IMR-90 (cell line): ENCODE measurements at places on chromosomes 5 and 9. TPM values are rescaled to one million over a fixed set of nuclear protein-coding genes. Genes with fewer than 3 reads are reported as not detected.
A peak's percentile ranks its signal among the peaks of the same experiment; 100 is the strongest.

DNA sequence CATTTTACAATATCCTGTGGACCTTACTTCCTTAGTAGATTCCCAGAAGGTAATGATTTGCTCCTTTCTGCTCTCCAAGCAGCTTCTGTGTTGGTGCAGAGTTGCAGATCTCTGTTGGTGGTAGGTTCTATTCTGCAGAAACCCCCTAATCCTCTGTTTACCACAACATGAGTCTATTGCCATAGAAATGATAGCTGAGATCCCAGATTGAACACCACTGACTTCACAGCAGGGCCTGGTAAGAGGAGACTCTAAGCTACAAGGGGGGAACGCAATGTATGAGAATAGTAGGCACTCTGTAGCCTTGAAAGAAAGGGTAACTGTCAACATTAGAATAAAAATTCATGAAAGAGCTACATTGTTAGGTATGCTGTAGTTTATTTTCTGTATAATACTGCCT, 59.5 kb downstream of the MUSK start:
- DNase-seq, result no peak

The ISL1 gene
- total RNA-seq, result under 0.01 TPM in 1 of 2 replicates, not detected in the other

DNA sequence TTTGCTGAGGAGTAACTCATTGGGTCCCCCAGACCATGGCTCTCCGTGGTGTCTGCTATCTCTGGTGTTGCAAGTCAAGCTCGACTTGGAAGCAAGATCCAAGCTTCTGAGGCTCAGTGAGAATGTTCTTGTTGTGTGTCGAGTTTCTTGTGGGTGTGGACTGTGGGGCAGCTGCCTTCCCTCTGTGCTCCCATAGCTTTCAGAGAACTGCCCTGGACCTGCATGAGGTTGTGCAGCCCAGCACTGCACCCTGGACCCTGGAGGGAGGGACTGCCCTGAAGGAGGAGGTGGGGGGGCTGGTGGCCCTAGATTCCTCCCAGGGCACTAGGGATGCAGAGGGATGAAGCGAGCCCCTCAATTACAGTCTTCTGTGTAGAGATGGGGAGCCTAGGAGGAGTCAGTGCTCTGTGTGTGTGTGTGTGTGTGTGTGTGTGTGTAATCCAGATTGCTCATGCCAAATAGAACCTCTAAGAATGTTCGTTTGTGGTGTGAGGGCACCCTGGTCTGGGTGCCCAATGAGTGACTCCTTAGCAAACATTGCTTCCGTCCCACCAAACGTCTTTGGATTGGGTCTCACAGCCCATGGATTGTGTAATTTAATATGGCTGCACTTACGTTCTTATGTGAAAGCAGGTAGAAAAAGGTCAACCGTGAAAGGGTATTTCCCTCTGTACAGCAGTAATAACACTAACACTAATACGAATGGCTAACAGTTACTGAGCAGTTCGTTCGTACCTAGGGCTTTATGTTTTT, 143.3 kb upstream of the LMX1B start:
- no peak for DNase-seq

- DNase-seq, result no peak
Measured at GRCh38 chr5:88613051-88613450, 269.9 kb downstream of the MEF2C start.

DNA sequence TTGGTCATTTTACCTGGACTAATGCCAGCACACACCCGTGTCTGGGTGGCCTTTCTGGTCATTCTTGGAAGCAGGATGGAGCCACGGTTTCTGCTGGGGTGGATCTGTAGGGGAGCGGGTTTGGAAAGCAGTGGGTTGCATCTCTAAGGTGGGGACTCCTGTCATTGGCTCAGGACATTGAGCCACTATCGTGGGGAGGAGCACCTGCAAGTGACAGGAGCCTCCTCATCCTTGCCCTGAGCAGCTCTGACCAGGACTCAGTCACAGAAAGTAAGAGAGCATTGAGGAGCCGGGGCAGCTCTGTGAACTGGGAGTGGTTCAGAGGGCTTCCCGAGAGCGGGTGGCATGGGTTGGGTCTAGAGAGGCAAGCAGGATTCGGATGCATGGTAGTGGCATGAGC, 3.7 kb downstream of the B4GALT7 start:
- no peak for DNase-seq

DNA sequence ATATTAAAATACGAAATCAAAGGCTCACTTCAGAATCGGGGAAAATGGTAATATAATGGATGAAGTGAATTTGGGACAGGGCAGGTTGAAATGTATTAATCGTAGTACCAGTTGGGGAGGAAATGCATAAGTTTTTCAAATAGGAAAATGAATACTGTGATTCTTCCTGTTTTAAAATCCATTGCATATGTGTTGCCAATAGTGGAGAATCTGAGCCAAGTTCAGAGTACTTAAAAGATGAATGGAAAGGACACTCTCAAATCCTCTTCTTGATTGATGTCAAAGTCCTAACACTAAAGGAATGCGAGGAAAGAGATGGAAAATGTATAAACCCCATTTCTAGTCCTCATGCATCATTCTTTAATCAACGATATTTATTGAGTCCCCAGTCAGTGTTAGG, 160.9 kb upstream of the CCNG1 start:
- no peak for DNase-seq

The FOXI1 gene
- total RNA-seq, result not detected in 2 replicates

DNA sequence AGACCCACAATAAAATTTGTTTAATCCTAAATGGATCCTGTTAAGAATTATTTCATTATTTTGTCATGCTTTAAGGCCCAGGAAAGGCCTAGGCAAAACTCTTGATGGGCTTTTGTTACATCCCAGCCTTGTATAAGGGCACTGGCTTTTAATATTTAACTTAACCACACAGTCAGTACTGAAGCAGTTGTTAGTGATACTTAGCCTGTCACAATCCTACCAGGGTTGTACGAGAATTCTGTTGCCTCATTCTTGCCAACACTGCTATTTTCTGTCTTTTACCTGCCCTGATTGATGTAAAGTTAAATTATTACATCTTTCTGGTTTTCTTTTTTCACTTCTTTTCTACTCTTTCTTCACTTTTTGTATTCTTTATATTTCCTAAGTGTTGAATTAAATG, 10.9 kb downstream of the ZNF169 start:
- no peak for DNase-seq

DNA sequence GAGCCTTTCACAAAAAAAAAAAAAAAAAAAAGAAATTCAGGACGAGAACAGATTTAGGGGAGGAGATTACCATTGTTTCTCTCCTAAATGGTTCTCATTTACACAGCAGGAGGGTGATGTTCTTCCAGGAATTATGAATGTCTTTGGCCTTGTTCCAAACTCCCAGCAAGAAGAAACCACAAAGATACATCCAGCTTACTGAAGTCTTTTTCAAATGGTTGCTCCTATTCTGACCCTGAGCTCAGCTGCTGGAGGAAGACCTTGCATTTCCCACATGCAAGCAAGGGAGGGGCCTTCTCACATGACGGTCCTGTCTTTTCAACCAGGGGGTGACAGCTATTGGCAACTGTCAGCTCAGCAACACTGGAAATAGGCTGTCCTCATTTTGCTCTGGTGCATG, 203.0 kb upstream of the VLDLR start:
- peak; percentile 18 for DNase-seq

The OR1J1 gene
- not detected in 2 replicates for total RNA-seq

- no peak for DNase-seq
Measured at GRCh38 chr9:14770592-14770991, 48.1 kb upstream of the CER1 start.

The ENTPD2 gene
- not detected in 2 replicates for total RNA-seq

DNA sequence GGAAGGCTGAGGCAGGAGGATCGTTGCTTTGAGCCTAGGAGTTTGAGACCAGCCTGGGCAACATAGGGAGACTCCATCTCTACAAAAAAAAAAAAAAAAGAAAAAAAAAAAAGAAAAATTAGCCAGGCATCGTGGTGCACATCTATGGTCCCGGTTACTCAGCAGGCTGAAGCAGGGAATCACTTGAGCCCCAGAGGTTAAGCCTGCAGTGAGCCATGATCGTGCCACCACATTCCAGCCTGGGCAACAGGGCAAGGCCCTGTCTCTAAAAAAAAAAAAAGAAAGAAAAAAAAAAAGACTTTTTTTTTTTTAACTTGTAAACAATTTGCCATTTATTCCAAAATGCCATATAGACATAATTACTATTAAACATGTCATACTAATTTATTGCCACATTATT, 64.5 kb downstream of the SERINC5 start:
- DNase-seq, result no peak

- DNase-seq, result peak; percentile 66
Measured at GRCh38 chr5:38780945-38781344, 64.9 kb upstream of the OSMR start.

DNA sequence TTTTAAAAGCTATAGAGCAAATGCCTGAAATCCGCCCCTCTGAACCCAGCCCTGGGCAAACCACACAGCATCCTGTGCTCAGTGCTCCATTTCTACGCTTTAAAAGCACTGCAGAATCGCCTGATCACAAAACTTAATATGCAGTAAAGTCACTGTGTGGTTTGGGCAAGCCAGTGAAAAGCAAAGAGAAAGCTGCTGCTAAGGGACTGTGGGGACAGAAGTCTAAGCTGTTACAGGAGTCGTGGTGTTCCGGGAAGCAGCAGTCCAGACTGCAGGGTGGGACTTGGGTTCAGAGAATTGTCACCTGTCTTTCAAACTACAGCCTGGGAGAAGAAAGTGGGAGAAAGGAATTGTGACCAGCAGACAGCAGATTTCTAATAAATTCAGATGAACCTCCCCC, 8.2 kb downstream of the RAPGEF1 start:
- no peak for DNase-seq

The SAXO1 gene
- under 0.01 TPM in 1 of 2 replicates, not detected in the other for total RNA-seq

DNA sequence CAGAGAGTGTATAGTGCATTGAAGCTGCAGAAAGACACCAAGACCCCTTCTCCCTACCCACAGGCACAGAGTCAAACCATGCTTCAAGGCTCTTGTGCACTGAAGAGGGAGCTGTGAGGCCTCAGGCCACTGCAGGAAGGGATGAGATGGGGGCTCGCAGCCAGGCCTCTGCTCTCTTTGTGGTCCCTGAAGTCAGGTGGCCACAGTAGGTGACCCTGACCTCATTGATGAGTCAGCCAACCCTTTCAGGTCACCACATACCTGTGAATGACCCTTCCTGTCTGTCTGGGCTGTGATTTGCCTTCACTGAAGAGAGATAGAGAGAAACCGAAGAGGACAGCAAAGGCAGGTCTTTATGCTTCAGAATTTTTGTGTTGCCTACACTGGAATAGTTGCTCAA, 372.1 kb downstream of the ACTL7B start:
- no peak for DNase-seq

GRCh38 chr9:107065549-107065948, 202.6 kb downstream of the ZNF462 start:
- DNase-seq, result no peak

GRCh38 chr9:92359394-92359995, 33.7 kb downstream of the CENPP start:
- DNase-seq, result no peak

DNA sequence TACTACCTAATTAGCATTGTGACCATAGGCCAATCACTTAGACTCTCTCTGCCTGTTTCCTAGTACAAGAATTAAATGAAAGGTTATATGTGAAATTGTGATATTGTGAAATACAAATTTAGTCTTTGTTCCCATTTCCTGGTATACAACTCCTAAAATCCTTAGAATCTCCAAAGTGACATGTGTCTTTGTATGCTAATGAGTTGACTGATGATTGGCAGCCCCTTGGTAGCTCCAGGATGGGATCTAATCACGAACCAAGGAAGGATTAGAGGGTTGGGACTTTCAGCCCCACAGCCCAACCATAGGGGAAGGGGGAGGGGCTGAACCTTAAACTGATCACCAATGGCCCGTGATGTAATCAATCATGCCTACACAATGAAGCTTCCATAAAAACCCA, 31.6 kb downstream of the ATP6V0E1 start:
- DNase-seq, result no peak

The CSF1R gene
- total RNA-seq, result under 0.01 and 0.36 TPM in 2 replicates
